ENCODE measurements at places on chromosomes 12 and 14.

- no peak for DNase-seq
Measured at GRCh38 chr12:59999291-59999690, 403.5 kb downstream of the SLC16A7 start.

GRCh38 chr12:102816816-102817434 is 100.1 kb downstream of the PAH start:
- DNase-seq, result no peak

- DNase-seq, result no peak
Measured at GRCh38 chr14:54650331-54650958, 83.5 kb downstream of the SAMD4A start.

DNA sequence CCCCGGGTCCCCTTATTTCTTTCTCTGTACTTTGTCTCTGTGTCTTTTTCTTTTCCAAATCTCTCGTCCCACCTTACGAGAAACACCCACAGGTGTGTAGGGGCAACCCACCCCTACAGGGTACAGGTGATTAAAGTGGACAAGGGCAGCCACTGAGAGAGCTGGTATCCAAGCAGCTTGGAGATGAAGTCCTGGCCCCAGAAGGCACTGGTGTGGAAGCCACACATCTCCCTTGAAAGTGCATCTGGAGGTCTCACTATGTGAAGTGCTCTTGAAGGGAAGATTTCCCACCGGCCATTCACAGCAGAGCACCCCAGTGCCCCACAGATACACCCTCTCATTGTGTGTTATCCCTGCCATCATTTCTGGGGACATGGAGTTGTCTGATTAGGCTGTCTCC is 6.3 kb upstream of the BICD1 start:
- DNase-seq, result no peak

- DNase-seq, result no peak
Measured at GRCh38 chr14:22547313-22547947, 41.6 kb downstream of the DAD1 start.

DNA sequence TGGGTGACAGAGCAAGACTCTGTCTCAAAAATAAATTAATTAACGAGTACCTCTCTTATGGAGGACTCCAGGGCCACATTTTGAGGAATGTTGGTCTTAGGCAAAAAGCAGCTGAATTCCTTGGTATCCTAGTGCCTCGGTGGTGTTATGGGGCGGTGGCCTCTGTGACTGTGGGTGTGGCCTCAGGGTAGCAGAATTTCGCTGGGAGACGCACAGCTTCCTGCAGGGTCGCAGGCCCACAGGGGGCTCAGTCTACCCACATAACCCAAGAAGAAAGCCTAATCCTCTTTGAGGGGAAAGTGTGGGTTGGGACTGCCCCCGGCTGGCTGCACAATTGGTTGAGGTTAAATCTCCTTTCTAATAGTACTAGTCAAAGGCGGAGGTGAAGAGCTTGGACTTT is 11.2 kb upstream of the SERPINA4 start:
- DNase-seq, result no peak

- DNase-seq, result no peak
Measured at GRCh38 chr14:105858676-105859025, 332.3 kb downstream of the TMEM121 start.

GRCh38 chr12:68028647-68029046 is 39.4 kb downstream of the IFNG-AS1 start:
- no peak for DNase-seq

DNA sequence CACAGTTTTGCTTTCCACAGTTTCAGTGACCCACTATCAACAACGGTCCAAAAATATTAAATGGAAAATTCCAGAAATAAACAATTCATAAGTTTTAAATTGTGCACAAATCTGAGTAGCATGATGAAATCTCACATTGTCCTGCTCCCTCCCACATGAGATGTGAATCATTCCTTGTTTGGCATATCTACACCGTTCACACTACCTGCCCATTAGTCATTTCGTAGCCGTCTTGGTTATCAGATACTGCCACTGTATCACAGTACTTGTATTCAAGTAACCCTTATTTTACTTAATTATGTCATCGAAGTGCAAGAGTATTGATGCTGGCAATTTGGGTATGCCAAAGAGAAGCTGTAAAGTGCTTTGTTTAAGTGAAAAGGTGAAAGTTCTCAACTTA is 145.3 kb downstream of the SLC5A8 start:
- DNase-seq, result no peak

DNA sequence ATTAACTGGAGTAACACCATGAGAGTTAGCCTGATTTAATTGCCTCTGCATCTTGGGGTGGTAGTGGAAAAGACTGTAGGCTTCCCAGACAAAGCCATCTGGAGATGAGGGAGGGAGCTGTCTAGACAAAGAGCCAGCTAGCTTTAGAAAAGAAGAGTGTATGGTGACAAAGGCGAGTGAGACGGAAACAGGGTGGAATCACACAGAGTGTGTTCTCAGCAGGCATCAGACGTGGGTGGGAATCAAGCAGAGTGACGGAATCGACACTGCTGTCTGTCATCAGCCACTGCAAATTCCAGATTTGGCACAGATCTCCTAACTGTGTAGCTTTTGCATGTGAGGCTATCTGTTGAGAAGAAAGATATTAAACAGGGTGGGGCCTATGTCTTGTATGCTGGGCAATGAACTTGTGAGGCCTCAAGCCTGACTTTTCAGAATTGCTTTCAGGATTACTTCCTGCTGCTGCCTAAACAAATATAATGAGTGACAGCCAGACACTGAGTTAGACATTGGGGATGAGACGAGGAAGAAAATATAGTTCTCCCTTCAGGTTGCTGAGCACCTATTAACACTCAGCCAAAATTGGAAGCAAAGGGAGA is 236.5 kb upstream of the GRIP1 start:
- no peak for DNase-seq

- no peak for DNase-seq
Measured at GRCh38 chr12:95553197-95553943, 2.1 kb upstream of the USP44 start.

GRCh38 chr14:63840981-63841380 is 11.8 kb upstream of the SYNE2 start:
- no peak for DNase-seq

- DNase-seq, result no peak
Measured at GRCh38 chr14:101359221-101360053, 201.9 kb upstream of the DIO3 start.

DNA sequence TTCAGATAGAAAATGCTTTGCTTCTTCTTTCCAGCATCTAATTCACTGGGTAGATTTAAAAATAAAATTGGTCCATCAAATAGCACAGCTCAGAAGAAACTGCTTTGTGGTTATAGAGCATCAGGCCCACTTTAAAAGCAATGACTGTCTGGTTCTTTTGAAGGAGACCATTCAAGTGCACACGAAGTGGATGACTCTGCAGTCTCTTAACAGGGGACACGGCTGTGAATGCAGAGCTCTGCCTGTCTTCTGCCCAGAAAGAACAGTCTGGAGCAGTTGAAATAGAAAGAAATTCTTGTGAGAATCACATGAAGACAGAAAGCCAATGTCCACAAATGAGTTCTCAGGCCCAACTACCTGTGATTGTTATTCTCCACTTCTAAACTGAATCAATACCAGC is 138.7 kb upstream of the PLEKHA5 start:
- no peak for DNase-seq

DNA sequence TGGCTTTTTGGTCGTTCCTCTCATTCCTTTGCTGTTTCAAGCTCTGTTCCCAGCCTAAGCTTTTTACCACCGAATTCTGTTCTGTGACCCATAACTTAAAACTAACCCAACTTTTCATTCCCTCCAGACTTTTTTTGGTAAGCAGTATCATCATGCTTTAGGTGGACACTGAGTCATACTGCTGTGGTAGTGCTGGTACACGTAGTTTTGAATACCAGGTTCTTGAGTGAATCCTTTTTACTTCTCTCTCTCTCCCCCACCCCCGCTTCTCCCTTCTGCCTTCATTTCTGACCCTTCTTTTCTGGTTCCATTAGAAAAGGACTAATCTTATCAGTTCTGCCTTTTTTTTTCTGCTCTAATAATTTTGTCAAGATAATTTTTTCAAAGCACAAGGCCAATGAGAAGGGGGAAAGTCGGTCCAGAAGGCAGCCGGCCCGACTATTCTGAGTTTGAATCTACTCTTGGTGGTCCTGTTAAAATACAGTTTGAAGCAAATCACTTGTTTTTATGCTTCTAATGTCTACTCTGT is 2.3 kb upstream of the MDM2 start:
- no peak for DNase-seq

GRCh38 chr12:24424889-24425600 is 475.6 kb upstream of the SOX5 start:
- DNase-seq, result no peak

GRCh38 chr14:21711360-21711961 is 37.8 kb upstream of the OR4E1 start:
- DNase-seq, result peak; percentile 7

DNA sequence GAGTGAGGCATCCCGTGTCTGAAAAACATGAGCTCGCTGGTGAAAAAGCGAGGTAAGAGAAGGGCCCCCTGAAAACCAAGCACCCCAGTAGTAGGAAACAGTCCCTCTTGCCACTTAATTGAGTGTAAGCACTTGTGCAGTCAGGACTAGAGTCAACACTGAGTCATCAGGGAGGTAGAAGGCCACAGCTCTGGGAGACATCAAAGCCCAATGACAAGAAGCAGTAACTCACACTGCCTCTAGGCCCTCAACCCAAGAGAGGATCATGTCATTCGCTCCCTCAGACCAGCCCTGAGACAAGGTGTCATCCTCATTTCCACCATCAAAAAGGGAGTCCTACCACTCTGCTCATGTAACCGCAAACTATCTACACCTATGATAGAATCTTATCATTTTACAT is 17.8 kb downstream of the POMT2 start:
- DNase-seq, result peak; percentile 40

GRCh38 chr12:1463073-1463905 is 131.1 kb downstream of the FBXL14 start:
- DNase-seq, result no peak

- DNase-seq, result no peak
Measured at GRCh38 chr12:44314007-44314500, 478.2 kb downstream of the TMEM117 start.

DNA sequence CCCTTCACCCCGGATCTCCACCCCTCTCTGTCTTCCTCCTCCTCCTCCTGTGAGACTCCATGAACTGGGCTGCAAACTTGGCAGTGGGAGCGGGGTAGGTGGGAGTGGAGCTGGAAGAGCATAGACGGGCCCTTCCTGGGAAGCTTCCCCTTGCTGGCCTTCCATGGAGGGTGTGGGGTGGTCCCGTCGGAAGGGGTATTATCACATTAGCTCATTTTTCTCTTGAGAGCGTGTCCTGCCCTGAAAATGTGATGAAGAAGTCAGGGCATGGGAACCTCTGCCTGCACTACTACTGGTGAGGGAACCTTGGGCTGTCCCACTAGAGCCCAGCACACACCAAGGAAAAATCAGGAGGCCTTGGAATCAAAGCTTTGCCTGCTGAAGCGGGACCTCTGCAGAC is 66.5 kb downstream of the CACNA1C start:
- no peak for DNase-seq

- DNase-seq, result no peak
Measured at GRCh38 chr14:52977798-52978197, 26.9 kb upstream of the FERMT2 start.

- DNase-seq, result no peak
Measured at GRCh38 chr14:23056956-23057756, at the start of gene CDH24. Gene CDH24, minus strand, starts transcription at chr14:23057520. Its CDS starts 1,787 bp downstream, at chr14:23055733.

GRCh38 chr12:71092290-71092689 is 65.5 kb downstream of the TSPAN8 start:
- no peak for DNase-seq

DNA sequence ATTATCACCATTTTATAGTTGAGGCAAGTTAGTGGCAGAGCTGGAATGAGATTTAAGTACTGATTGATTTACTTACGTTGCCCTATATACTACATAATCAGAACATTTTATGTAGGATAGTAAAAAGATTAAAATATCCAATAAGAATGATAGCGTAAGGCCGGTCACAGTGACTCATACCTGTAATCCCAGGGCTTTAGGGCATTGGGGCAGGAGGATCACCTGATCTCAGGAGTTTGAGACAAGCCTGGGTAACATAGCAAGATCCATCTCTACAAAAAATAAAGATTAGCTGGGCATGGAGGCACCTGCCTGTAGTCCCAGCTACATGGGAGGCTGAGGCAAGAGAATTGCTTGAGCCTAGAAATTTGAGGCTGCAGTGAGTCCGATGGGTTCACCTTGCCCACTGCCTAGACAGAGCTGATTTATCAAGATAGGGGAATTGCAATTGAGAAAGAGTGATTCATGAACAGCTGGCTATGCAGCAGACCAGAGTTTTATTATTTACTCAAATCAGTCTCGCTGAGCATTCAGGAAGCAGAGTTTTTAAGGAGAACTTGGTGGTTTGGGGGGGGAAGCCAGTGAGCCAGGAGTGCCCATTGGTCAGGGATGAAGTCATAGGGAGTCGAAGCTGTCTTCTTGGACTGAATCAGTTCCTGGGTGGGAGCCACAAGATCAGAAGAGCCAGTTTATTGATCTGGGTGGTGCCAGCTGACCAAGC is 24.7 kb upstream of the SGPP1 start:
- no peak for DNase-seq

DNA sequence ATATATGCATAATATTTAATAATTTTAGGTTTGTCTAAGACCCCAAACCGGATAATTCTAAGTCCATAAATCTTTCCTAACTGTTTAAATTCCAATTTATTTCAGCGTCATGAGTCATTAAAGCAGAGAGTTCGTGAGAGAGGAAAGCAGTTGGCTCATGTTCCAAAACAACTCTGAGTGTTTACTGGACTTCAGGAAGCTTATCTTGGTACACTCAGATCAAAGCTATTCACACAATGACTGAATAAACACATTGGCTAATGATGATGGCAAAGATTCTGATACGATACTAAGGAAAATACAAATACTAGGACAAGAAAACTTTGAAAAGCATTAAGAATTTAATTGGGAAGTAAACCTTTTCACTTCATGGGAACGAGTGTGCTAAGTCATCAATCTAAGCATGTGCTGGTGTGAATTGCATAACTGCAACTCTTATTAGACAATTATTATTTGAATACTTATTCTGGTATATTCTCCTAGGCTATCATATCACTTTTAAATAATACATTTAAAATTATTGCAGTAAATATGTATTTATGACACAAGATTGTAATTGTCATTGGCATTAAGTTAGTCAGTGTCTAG is 34.8 kb upstream of the CLEC14A start:
- DNase-seq, result no peak

DNA sequence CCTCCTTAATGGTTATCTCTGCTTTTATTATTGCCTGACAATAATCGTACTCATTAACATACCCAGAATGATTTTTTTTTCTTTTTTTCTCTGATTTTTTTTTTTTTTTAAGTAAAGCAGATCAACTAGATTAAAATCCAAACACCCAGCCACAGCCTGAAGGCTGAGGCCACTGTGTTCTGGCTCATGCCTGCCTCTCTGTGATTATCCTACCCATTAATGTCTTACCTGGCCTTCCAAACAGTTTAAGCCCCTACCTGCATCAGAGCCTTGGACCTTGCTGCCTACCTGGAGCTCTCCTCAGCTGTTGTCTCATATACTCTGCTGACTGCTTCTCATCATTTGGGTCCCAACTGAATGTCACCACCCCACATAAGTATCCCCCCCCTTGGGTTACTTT is 6.8 kb upstream of the TMED10 start:
- no peak for DNase-seq
